AG04450 (cell line): ENCODE measurements at places on chromosomes 7 and 10.
A peak's percentile ranks its signal among the peaks of the same experiment; 100 is the strongest.

DNA sequence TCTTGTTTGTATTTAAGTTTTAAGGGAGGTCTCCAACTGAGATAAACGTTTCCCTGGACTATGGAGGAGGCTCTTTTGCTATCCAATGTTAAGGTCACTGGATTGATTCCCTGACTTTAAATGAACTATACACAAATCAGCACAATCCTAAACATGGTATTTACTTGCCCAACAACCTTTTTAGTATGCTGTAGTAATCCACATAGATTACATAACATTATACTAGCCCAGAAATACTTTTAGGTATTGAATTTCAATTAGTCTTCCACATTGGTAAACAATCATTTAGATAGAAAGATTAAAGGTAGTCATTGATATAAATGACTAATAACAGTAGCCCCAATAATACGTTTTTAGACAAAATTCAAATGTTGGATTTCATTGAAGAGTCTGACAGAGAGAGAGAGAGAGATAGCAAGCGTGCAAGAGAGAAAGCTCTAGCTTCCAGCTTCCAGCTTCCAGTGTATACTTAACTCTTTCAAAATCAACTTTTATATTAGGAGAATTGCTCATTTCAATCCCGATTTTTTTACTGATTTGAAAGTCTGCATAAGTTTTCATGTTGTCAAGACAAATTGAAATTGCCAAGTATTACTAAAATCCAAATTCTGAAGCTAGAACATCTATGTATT lies 155.8 kb downstream of the DOCK4 start:
- no peak for DNase-seq

DNA sequence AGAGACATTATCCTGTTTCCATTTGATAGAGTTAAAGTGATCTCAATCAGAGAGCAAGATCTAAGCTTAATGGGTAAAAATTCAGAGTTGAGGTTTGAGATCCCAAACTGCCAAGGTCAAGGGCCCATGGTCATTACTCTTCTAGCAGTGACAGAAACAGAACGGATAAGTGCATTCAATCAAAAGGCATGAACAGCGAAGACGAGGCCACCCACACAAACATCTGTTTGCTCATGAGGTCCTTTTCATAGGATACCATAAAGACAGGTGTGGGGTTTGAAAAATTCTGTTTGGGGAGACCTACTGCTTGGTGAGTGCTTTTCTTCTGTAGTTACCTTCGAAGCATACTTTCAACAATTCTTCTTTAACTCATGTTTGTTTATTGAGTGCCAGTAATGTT lies 58.3 kb downstream of the SEMA3C start:
- no peak for DNase-seq

DNA sequence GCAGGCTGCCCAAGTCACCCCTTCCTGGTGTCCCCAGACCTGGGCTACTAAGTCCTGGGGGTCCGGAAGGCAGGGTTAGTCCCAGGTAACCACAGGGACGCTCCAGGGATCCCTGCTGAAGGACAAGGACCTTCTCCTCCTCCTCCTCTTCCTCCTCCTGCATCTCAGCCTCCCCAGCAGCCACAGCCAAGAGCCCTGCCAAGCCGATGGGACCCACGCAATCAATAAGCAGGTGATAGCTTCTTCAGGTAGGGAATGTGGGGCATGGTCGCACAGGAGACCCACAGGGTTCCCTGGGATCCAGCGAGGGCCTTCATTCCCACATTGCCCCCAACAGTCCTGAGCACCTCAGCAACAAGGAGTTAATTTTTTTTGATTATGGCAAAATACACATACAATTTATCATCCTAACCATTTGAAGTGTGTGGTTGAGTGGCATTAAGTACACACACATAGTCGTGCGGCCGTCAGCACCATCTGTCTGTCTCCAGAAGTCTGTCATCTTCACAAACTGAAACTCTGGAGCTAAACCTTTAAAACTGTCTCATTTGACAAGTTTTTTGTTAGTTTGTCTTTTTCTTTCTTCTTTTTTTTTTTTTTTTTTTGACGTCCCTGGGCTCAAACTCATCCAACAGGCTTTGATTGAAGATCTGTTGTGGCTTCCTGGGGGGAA lies 12.1 kb downstream of the CRYGN start:
- DNase-seq: no peak

GRCh38 chr10:114822444-114823076 lies 980 bp downstream of the FHIP2A start:
- DNase-seq: no peak

GRCh38 chr7:117830422-117830954 lies 42.8 kb downstream of the CTTNBP2 start:
- DNase-seq: no peak

DNA sequence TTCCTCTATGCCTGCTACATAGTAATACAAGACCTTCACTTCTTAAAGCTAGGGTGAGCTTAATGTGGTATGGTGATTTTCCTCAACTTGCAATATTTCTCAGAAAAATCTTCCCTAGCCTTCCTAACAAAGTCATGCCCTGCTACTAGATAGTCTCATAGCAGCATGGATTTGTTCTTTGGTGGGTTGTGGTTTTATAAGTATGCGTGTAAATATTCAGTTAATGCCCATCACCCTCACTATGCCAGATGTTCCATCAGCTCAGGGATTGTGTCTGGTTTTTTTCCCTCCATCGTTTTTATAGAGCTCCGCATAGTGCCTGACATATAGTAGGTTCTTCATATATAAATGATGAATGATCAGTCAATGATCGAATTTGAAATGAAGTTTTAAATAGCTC lies 182.8 kb downstream of the CREB5 start:
- DNase-seq: no peak

- DNase-seq: no peak
These were observed 61.3 kb upstream of the TNRC18 start for GRCh38 chr7:5484921-5485320.

GRCh38 chr7:4959893-4960292 lies 906 bp upstream of the MMD2 start:
- DNase-seq: no peak

DNA sequence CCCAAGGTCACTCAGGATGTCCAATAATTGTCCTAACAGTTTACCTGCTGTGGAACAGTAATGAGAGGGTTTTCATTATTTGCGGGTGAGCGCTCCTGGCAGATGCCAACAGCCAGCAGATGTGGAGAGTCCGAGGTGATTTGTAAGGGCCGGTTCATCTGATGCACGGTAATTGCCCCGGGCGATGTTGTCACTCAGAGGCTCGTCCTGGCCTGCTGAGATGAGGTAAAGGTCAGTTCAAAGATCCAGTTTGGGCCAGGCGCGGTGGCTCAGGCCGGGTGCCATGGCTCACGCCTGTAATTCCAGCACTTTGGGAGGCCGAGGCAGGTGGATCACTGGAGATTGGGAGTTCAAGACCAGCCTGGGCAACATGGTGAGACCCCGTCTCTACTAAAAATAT lies 16.9 kb downstream of the LHPP start:
- no peak for DNase-seq

- DNase-seq: no peak
These were observed 4.6 kb downstream of the ST7 start for GRCh38 chr7:116957874-116958273.

GRCh38 chr7:29622335-29623265 lies 59.0 kb downstream of the PRR15 start:
- peak; percentile 63 for DNase-seq

- peak; percentile 38 for DNase-seq
These were observed 21.3 kb downstream of the TBC1D12 start for GRCh38 chr10:94423627-94424026.

GRCh38 chr10:116811691-116812090 lies 37.6 kb upstream of the ENO4 start:
- DNase-seq: no peak

DNA sequence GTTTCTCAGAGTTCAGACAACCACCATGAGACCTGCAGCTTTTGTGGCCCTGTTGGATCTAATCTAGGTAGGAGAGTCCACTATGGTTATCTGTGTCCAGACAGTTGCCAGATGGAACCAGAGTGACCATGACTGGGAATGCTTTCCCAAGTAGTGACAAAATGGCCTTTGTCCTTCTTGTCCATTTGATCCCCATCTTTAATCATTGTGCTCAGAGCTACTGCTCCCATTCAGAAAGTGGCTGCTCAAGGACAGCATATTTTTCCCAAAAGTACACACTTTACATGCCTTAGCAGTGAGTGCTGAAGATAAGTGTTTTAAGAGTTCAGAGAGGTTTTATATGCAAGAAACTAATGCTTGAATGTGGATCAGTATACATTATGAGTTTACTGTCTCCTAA lies 5.4 kb upstream of the ACSM6 start:
- DNase-seq: no peak

DNA sequence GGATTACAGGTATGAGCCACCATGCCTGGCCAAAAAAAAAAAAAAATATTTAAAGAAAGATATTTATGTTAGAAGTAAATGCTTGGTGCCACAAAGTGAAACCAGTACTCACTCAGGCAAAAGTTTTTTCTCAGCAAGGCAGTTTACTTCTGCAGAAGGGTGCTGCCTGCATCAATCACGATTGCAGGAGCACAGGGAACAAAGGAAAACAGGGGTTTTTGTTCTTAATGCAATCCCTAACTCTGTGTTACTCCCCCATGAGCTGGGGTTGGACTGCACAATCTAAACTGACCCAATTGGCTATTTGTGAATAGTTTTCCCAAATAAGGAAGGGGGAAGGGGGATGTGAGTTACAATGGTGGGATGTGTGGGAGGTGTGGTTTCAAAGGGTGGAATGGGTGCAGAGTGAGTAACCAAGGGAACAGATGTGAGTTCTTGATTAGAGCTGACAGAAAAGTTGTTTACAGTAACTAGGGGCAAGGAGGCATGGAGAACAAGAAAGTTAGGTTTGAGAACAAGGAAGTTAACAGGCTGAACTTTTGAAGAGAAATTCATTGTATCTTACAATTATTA lies 255.4 kb downstream of the TYW1 start:
- no peak for DNase-seq

DNA sequence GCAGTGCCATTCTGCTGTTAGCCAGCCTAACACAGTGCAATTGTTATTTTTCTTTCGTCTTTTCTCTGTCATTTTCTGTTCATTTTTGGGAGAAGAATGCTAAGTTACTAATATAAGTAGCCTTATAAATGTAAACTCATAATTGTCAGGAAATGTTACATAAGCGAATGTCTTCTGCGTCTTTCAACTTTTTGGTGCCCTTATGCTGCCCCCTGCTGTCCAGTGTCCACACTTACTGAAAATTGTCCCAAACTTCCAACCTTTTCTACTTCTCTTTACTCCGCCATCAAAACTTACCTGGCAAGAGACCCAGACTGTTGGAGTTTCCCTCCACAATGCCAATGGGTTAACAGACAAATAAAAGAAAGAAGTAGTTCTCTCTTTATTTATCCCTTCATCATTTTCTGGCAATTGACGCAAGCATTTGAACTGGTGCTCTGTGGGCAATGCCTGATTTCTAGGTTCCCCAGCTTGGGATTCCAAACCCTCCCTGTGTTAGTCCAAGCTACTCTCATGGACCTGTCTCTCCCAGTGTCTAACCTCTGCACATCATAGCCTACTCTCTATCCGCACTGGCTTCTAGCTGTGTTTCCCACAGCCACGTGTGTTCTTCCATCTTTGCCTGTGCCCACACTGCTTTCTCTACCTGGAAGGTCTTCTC lies 21.0 kb upstream of the EPC1 start:
- DNase-seq: peak; percentile 38

GRCh38 chr10:50420196-50420595 lies 168.9 kb upstream of the ASAH2 start:
- DNase-seq: no peak
